Left renal cortex interstitium (tissue), 4 donors: ENCODE measurements at places on chromosomes 16 and 17. TPM values are rescaled to one million over a fixed set of nuclear protein-coding genes. Genes with fewer than 3 reads are reported as not detected.

GRCh38 chr17:21282231-21282630 is 2.3 kb upstream of the MAP2K3 start:
- DNase-seq: no peak

DNA sequence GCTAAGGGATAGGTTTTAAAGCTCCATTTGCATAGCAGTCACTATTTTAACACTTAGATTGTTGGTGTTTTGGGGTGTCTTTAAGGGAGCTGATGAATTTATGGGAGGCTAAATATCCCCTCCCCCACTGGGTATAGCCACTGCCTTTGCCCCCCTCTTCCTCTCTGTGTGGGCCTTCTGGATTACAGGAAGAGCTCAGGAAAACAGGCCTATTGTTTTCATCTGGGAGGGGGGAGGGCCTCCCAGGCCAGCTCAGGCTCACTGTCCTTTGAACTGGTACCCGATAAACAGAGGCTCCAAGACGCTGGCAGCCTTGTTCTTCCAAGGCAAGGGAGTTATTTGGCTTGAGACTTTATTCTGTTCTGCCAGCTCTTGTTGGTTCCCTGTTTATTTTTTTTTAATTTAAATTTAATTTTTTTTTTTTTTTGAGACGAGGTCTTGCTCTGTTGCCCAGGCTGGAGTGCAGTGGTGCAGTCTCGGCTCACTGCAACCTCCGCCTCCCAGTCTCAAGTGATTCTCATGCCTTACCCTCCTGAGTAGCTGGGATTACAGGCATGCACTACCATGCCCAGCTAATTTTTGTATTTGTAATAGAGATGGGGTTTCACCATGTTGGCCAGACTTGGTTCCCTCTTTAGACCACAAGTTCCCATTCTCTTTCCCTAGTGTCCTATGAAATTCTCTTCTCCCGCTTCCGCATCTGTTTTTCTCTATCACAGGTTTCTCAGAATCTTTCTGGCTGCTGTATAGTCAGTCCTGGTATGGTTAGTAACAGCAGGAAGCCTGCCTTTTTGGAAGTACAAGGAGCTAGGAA is 25.1 kb downstream of the MINK1 start:
- DNase-seq: no peak

GRCh38 chr17:41848788-41849187 is 11.2 kb downstream of the KLHL10 start:
- no peak for DNase-seq

The SLC43A2 gene
- 34.4 TPM for polyA plus RNA-seq

DNA sequence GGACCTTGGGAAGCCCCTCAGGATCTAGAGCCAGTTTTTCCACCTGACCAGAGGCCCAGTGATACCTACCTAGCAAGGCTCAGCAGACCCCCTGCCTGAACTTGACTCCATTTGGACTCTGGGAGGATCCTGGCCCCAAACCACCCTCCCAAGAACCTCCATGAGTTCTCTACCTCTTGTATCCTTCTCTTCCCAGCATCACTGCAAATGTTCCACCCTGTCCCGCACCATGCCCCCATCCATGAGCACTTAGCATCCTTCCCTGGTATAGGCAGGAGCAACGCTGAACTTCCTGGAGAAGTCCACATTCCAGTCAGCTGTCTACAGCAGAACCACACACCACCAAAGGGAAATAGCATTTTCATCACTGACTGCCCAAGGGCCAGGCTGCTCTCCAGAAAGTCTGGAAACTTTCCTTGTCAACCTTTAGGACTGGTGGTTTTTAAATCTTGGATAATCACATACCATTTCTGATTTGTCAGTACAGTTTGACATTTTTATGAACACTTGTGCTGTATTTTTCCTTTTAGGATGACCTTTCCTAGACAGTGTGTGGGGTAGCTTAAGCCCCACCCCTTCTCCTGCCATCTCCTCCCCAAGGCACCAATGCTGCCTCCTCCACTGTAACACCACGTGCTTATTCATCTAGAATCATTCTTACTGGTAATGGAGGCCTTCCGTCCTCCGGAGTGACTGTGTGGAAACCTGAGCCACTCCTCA is 13.9 kb downstream of the EIF4A3 start:
- DNase-seq: no peak

The ZFPM1 gene
- 1.9 TPM for polyA plus RNA-seq

DNA sequence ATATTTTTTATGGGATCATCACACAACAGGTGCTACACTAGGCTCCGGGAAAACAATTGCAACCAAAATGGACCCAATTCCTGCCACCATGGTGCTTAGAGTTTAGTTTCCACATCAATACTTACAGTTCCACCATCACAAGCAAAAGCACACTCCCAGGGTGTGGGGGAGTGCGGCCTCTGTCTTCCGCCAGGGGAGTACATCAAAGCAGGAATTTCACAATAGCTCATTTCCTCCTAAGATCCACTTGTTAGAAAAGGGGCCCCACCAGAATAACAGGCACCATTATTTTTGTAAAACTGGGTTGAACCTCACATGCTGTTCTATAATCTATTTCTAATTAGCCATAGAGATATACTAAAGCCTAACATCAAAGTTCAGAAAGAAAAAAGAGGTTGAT is 44.3 kb upstream of the PSMD7 start:
- no peak for DNase-seq

The EIF3C gene
- polyA plus RNA-seq: 543 TPM

DNA sequence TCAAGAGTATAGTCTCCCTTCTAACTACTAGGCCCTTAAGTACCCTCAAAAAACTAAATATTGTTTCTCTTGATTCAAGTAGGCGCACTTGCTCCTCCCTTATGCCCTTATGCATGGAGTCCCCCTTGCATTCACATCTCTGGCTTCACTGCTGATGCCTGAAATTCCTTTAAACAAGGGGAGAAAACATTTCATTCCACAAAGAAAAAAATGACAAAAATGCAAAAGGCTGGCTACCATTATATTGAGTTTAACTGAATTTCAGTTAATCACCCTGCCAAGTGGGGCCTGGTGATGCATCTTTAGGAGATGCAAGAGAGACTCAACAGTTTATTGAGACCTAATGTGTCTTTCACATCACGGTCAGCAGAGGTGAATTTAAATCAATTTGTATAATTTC is 35.6 kb downstream of the CRLF3 start:
- DNase-seq: no peak

GRCh38 chr16:89193576-89194293 is 6.6 kb downstream of the SLC22A31 start:
- DNase-seq: no peak

DNA sequence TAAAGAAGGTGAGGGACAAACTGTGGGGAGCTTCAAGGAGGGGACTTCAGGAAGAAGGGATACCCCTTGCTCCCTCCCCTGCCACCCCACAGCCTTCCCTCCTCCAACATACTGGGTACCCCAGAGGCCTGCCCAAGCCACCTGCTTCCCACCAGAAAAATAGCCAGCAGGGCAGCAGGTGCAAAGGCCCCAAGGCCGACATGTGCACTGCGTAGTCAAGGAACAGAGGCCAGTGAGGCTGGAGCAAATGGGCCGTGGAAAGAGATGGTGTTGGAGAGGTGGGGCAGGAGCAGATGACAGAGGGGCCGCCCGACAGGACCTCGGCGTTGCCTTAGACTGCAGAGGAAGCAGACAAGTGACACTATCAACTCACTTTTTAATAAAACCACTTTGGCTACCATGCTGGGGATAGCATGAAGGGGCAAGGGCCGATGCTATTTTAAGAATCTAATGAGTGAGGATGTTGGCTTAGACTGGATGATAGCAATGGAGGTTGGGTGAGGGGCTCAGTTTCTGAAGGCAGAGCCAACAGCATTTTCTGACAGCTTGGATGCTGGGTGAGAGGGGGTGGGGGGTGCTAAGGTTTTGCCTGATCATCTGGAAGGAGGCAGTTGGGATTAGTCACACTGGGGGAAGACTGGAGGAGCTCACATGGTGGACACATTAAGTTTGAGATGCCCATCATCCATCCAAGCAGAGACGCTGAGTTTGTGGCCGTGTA is 72.8 kb upstream of the TOB1 start:
- DNase-seq: no peak

The SOCS7 gene
- polyA plus RNA-seq: 17.3 TPM

DNA sequence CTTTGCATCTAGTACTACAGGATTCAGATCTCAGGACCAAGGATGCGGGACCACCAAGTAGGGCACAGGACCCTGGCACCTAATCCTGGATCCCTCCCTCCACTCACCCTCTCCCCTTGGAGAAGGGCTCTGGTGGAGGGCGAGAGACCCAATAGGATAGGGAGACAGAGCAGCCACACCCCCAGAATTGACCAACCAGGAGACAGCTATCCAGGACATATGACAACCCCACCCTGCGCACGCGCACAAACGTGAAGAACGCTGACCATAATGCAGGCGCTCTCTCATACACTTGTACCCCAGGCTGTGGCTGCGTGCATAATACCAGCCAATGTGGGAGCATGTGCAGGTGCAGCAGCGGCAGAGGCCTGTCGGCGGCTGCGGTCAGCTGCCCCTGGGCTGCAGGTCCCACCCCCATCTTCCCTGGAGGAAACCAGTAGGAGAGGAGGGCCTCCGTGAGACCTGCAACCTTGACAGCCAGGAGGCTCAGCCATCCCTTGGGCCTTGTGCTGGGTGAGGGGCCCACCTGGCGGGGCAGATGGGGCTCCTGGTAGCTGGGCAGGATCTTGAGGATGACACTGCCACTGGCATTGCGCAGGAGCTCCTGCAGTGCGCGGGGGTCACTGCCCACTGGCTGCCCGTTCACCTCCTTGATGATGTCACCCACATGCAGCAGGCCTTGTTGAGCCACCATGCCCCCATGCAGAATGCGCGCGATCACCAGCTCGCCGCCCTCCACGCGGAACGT is 25.4 kb downstream of the MPP2 start:
- no peak for DNase-seq

The TSPOAP1 gene
- polyA plus RNA-seq: 43.7 TPM

The NPIPA8 gene
- 3.1 TPM for polyA plus RNA-seq

- DNase-seq: no peak
Observed at GRCh38 chr16:88194397-88195268, 188.1 kb upstream of the ZNF469 start.

GRCh38 chr17:42101513-42102292 is 3.4 kb upstream of the ZNF385C start:
- DNase-seq: no peak

GRCh38 chr17:65374966-65375365 is 186.5 kb downstream of the AXIN2 start:
- DNase-seq: no peak

The KAT2A gene
- polyA plus RNA-seq: 78.4 TPM

GRCh38 chr16:56266641-56267607 is 75.6 kb downstream of the GNAO1 start:
- no peak for DNase-seq

- no peak for DNase-seq
Observed at GRCh38 chr16:85710732-85711131, 22.0 kb upstream of the GINS2 start.

GRCh38 chr17:48556229-48556575 is 11.3 kb upstream of the HOXB2 start:
- no peak for DNase-seq

DNA sequence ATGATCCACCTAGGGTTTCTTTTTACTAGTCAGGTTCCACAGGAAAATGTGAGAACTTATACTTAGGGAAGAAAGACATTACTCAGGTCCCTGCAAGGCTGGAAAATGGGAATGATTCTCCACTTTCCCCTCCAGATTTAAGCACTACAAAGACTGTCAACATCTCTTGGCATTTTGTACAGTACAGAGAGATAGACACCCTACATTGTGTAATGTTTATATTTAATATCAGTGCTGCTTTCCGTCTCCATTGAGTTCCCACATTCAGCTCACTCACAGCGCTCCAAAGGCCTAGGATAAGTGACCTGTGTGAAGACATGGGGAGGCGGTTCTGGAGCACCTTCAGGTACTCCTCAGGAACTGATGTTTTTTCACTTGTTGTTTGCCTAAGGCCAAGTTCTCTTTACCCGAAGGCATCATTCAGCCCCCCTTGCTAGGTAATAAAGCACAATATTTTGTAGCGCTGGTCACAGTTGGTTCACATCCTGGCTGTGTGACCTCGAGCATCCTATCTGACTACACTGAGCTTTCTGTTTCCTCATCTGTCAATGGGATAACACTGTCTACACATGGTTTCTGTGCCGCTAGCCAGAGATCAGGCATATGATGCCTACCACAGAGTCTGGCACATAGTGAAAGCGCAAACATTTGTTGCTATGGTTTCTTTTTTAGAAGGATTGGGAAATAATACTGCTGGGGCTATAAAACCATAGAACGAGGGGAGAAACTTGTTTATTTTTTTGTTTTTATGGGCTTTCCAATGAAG is 226.6 kb downstream of the ZFHX3 start:
- no peak for DNase-seq

DNA sequence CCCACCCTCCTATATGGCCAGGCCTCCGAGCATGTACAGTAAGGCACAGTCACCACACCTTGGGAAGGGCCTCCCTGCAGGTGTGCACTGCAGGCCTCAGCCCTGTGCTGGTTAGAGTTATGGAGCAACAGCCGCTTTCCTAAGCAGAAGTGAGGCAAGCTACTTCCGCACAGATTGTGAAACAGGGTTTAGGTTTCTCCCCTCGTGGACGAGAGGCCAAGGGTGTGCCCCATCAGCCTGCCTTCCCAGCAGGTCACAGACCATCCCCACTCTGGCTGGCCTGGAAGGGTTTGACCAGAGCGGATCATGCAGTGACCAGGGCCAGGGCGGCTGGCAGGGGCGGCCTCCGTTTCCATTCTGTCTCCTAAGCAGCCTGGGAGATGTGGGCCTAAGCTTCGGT is 4.7 kb downstream of the MSRB1 start:
- no peak for DNase-seq

DNA sequence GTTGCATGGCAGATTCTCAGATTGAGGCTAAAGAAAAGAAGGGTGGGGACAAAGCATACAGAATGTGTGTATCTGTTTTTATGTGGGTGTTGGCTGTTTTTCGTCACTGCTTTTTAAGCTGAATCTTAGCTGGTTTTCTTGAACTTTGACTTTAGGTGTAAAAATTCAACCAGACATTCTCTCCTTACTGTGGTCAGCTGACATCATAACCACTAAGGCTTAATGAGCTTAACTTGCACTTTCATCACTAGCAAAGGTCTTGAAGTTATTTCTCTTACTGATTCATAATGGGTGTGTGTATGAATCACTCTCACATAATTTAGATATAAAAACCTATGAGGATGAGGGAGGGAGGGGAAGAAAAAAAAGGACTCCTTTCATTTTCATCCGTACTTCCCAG is 4.0 kb upstream of the CDC6 start:
- DNase-seq: no peak

The C16orf96 gene
- 0.24 TPM for polyA plus RNA-seq

DNA sequence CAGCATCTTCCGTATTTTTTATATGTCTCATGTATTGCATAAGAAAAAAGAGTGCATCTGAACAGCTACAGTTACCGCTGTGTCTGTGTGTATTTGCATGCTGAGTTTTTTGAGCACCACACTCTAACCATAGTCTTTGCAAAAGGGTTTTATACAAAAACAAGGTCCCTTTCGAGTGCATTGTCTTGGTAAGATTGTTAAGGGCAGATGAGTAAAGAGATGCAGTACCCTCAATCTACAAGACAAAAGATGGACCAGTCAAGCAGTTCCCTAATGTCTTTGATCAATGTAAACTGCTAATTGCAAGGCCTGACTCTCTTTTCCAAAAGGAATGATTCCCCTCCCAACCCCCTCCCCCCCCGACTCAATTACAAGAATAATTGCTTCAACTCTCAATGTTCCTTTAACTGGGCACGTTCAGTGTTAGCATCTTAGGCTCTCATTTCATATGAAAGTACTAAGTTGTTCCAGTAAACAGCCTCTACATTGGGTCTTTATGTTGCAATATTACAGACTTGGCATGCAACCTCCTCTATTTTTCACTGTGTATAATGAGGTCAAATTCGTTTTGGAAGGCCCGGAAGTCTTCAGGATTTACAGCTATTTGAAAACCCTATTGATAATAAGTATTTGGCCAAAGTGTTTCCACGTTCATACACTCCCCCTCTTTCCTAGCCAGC is 471.4 kb upstream of the RBFOX1 start:
- DNase-seq: no peak

The KDM6B gene
- polyA plus RNA-seq: 27.4 TPM

The OSBPL7 gene
- 10.9 TPM for polyA plus RNA-seq
